ENCODE measurements at places on chromosomes 7 and 10.

DNA sequence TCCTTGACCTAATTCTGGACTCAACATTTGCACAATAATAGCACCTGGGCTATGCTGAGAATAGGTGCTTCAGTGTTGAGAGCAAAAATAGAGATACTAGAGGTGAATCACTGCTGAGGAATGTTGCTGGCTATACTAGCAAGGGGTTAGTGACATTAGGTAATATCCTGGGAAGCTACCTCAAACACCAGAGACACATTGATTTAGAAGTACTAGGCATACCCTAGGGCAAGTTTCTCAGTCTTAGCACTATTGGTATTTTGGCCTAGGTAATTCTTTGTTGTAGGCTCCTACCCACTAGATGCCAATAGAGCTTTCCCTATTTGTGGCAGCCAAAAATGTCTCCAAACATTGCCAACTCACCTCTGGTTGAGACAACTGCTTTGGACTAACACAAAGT is 484.0 kb upstream of the MBL2 start:
- no peak for DNase-seq

- DNase-seq, result no peak
Observed at GRCh38 chr10:93062514-93063143, 2.0 kb downstream of the CYP26C1 start.

- no peak for DNase-seq
Observed at GRCh38 chr7:147639037-147639436, 951.5 kb upstream of the C7orf33 start.

- DNase-seq, result no peak
Observed at GRCh38 chr7:105448181-105448580, 59.5 kb upstream of the SRPK2 start.

DNA sequence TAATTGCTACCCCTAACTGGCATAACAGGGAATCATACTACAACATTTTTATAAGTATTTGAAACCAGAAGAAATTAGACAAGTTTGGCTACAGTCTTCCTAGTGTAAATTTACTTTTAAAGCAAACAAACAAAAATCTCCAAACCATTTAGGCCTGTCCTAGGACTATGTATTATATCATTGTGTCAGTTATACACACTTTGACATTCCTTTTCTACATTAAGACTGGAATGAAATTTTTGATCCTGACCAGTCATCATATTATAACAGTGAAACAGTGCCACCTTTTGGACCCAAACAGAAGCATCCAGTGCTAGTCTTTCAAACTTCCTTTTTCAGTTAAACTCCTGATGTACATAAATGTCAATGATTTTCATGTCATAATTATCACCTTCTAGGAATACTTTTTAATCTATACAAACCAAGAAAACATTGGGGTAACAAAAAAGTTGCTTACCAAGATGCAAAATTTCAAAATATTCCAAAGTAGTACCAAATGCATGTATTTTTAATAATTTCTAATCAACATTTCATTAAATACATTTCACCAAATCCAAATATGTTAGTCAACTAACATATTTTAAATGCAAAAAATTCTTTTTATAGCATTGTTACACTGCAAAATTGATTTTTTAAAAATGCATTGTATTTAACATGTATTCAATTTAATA is 75.7 kb downstream of the IMMP2L start:
- no peak for DNase-seq

DNA sequence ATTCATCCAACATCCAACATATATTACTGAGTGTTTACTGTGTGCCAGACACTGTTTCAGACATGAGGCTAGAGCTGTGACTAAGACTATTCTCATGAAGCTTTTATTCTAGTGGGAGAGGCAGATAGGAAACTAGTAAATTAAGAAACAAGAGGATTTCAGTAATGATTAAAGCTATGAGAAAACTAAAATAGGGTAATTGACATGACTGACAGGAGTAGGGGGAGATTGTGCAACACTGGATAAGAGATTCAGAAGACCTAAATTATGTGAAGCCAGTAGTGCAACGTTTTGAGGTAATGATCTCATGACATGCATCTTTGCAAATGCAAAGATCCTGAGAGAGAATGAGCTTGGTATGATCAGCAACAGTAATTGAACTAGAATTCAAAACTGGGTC is 48.6 kb upstream of the MKLN1 start:
- no peak for DNase-seq

DNA sequence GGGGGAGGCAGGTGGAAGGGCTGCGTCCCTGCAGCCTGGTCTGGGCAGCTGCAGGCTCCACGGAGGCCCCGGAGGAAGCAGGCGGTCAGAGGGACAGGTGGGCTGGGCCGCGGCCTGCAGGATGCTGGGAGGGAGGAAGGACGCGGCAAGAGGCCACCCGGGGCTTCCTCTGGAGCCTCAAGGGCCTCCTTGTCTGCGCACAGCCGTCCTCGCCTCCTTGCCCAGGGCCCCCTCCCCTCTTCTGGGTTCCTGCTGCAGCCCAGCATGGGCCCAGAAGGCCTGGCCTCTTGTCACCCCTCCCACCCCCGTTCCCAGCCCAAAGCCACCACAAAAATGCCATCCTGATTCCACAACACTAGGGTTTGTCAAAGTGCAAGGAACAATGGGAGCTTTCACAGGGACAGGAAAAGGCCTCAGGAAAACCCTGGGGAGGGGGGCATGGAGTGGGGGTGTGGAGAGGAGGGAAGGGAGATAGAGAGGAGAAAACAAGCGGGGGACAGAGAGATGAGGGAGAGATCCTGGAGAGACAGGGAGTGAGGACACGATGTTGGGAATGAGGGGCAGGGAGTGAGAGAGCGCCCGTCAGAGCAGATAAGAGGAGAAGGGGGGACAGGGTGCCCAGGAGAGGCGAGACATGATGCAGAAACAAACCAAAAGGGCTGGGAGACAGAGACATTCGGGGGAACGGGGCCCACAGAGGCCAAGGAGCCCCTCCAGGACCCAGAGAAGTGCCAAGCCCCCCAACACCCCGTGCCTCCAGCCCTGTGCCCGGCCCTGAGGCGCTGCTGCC is 41.8 kb downstream of the ZCCHC24 start:
- DNase-seq, result no peak

GRCh38 chr10:47025253-47025539 is 114.0 kb downstream of the PTPN20 start:
- no peak for DNase-seq

DNA sequence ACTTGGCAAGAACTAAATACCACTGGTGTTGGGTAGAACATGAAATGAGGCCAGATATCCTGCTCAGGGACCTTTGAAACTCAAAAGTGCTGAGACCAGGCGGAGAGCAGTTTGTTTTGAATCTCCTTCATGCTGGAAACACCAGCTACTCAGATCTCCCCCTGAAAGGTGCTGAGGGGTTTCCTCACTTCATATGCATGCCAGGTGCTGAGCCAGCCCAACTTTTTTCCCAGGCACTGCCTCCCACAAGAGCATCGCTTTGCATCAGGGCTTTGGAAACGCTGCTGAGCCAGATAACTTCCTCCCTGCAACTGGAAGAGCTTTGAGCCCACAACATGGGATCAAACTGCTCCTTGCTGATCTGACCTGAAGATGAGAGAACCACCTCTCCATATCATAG is 13.7 kb downstream of the NPTX2 start:
- DNase-seq, result no peak

- DNase-seq, result no peak
Observed at GRCh38 chr7:131587315-131587923, 31.0 kb upstream of the PODXL start.

DNA sequence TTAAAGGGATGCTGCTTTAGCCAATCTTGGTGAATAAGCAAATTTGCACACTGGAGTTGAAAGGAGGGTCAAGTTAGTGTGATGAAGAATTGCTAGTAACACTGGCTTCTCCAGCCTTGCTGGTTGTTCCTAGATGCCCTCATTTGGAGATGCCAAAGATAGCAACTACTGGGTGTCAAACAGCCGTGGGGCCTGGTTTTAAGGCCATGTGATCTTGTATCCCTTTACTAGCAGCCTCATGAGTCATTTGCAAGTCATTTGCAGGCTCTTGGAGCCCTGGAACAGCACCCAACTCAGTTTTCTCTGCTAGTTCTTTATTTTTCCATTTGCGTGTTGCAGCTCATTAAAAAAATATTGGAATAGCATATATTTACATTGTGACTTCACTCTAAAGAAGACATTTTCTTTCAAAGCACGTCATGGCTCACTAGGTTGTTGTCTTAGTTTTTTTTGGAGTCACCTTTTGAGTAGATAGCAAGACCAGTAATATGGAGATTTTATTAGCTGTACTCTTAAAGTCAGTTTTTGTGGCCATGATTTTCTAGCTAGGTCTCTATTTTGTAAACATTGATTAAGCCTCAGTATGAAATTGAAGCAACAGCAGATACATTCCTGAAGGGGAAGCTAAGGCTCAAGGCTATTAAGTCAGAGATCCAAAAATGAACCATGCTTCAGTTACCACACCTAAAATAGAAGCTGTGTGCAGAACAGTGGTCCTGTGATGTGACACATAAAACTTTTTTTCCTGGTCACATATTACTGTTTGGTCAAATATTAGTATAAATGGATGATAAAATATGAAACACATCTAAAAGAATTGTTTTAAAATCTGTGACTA is 1.3 kb downstream of the LSMEM1 start:
- DNase-seq, result no peak

- no peak for DNase-seq
Observed at GRCh38 chr7:107596881-107597581, 17.0 kb downstream of the BCAP29 start.

GRCh38 chr7:148500978-148501377 is 89.6 kb upstream of the C7orf33 start:
- no peak for DNase-seq

GRCh38 chr7:36109013-36109627 is 43.9 kb upstream of the EEPD1 start:
- peak; percentile 6 for DNase-seq

- no peak for DNase-seq
Observed at GRCh38 chr7:132472463-132473120, 103.7 kb downstream of the PLXNA4 start.

GRCh38 chr7:94249631-94250030 is 145.1 kb upstream of the COL1A2 start:
- DNase-seq, result peak; percentile 42

DNA sequence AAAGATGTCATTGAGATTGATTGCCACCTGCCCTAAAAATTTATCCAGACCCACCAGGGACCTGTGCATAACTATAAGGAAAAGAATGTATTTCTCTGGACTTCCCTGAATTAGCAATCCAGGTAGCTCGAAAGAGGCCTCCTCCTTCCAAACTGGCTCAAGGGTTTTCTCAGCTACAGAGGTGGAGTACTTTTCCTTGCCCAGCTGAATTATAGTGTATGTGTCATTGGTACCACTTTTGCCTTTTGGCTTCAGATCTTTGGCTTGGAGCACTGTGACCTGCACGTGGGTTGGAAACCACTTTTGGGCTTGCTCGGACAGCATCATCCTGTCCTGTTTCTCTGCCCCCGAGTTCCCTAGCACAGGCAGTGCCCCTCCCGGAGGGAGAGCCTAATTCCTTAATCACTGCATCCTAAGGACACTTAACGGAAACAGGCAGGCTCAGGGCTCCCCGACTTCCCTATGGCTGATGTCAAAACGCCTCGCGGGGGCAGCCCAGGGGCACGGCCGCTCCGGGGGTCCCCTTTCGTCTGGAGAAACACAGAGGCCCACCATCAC is 825 bp downstream of the RAB11FIP2 start:
- no peak for DNase-seq

DNA sequence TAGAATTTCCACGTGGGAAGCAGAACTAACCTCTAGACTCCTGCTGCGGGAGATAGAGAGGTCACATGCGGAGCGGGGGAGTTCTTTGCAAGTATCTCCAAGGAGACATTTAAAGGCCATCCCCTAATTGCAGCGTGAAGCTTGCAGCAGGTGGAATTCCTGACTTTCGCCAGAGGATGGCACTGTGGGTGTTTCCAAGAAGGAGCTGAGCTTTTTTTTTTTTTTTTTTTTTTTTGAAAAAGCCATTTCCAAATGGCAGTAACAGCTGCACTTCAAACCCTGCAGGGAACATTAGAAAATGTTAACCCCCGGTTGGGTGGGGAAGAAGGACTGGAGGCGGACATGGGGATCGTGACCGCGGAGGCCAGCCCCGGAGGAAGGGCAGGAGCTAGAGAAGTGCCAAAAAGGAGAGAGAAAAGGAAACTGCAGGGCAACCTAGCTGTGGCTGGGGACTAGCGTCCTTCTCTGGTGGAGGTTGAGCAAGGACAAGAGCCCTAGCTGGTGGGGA is 487.7 kb downstream of the TYW1 start:
- DNase-seq, result peak; percentile 47

- peak; percentile 37 for DNase-seq
Observed at GRCh38 chr10:3636356-3637181, 148.4 kb downstream of the KLF6 start.

GRCh38 chr10:114482480-114483304 is 78.4 kb upstream of the AFAP1L2 start:
- no peak for DNase-seq

DNA sequence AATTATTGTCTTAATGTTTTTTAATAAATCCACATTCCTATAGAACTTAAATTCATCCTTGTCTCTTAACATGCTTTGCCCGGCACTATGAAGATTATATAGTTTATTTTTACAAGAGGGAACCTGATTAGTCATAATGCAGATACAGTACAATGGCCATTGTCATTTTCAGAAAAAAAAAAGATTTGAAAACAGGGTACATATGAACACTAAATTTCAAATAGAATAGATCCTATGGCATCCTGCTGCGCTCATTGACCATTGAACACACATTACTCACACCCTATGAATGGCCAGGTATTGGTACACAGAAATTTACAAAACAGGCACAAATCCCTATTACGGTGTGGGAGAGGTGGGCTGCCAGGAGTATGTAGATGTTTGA is 2.0 kb upstream of the KLF6 start:
- no peak for DNase-seq

DNA sequence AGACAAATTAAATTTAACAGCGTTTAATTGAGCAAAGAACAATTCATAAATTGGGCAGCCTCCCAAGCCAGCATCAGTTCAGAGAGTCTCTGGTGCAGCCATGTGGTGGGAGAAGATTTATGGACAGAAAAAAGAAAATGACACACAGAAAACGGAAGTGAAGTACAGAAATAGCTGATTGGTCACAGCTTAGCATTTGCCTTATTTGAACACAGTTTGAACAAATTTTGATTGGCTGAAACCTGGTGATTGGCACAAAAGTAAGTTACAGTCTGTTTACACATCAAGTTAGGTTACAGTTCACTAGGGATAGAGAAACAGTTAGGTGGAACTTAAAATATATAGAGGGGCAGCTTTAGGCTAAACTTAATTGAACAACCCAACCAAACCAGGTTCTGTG is 720.1 kb downstream of the TYW1 start:
- DNase-seq, result no peak

DNA sequence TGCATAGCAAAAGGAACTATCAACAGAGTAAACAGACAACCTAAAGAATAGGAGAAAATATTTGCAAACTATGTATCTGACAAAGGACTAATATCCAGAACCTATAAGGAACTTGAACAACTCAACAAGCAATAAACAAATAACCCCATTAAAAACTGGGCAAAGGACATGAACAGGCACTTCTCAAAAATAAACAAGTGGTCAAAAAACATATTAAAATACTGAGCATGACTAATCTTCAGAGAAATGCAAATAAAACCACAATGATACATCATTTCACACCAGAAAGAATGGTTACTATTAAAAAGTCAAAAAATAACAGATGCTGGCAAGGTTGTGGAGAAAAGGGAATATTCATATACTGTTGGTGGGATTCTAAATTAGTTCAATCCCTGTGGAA is 17.1 kb downstream of the MAGI2 start:
- no peak for DNase-seq

GRCh38 chr10:93190372-93190771 is 116.7 kb downstream of the CYP26A1 start:
- no peak for DNase-seq

- no peak for DNase-seq
Observed at GRCh38 chr7:49513911-49514310, 259.5 kb upstream of the VWC2 start.
